Stimulated activated CD4-positive, alpha-beta T cell treated with anti-CD3 and anti-CD28 coated beads, TNF-alpha, amount 100 ng/mL, for 1 hour (primary cell): ENCODE measurements at places on chromosomes 12 and 14.

DNA sequence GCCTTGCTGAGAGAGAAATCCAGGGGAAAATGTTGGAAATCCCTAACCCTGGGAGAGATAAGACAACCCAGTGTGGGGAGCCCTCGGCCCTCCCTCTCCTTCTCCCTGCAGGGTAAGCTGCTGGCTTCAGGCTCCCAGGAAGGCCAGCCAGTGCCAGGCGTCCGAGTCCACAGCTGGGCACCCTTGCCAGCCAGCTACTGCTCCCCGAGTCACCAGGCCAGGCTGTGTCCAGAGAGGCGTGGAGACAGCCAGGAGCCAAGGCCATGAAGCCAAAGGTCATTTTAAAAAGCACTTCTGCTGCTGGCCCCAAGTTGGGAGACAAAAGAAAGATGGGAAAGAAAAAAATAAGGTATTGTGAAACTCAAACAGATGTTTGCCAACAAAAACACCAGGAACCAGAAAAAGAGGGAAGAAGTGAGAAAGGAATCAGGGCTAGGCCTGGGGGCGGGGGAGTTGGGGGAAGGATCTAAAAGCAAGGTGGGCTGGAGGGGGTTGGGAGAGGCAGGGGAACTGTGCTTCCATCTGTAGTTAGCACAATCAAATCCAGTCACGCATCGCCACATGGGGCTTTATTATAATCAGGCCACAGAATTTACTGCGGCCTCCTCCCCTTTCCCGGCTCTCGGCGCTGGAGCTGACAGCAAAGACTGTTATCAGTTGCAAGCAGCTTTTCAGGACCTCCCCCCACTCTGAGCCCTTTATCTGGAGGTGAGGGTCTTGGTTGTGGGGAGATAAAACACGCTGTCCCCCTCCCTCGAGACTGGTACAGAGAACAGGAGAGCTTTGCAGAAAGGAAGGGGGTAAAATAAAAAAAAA lies 33.5 kb downstream of the RBM19 start:
- DNase-seq: no peak

DNA sequence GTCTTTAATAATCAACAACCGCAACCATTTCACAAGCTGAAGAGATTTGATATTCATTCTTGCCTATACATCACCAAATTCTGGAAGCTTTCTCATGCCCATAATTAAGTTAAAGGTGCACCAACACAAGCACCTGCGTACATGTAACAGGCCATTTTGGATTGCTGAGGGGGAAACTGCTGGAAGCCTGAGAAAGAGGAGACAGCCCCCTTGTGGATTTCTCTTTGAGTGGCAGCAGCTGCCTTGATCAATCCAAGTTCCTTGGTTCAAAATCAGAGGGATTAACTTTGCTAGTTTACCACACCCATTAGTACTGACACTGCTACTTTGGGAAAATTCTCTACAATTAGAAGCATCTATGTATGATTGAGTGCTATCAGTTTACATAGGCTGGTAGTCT lies 321.1 kb downstream of the NOVA1 start:
- no peak for DNase-seq

DNA sequence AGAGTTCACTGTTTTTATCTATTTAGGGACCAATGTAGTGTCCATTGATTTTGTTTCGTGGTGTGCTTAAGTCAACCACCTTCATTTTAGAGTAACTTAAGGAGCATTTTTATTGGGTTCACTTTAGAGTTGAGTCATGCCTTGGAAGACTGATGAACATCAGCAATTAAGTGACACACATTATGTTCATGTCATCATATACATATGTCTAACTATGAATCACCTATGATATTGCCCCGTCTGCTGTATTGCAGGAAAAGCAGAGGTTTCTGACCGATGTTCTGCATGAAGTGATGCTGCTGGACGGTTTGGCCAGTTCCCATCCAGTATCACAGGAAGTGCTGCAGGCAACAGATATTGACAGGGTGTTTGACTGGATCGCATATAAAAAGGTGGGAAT lies 227.1 kb downstream of the TRHDE start:
- no peak for DNase-seq

DNA sequence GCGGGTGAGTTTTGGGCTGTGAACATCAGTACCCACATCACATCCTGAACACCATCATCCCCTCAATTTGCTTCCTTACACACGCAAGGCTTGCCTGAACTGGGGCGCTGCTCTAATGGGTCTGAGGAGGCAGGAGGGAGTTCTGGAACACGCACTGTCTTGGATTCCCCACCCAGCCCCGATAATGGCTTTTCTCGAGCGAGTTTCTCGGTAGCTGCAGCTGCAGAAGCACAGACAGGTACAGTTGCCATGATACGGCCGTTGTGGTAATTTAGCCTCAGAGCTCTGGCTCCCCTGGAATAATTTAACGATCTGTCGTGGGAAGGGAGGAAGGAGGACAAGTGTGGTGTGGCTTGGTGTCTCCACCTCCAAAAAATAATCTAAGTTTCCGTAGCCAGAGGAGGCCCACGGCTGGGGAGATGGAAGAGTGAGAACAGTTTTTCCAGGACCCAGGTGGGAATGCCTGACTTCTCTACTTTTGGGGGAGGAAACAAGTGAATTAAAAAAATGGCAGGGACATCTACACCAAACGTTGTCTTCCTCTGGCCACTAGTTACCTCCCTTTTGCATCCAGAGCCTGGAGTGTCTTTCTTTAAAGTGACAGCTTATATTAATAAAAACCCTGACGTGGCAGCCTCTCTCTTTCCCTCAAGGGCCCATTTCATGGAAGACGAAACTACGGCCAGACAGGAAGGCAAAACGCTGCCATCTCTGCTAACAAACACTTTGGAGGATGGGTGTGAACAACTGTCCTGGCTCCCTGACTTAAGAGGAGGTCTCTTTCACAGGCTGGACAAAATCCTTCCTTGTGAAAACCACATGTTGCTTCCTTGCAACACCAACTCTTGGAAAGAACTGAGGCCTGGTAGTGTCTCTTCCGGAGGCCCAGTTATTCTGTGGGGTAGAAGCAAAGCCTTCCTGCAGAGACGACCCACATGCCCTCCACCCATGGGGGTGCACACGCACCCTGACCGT lies 84.8 kb downstream of the RBM19 start:
- DNase-seq: no peak

DNA sequence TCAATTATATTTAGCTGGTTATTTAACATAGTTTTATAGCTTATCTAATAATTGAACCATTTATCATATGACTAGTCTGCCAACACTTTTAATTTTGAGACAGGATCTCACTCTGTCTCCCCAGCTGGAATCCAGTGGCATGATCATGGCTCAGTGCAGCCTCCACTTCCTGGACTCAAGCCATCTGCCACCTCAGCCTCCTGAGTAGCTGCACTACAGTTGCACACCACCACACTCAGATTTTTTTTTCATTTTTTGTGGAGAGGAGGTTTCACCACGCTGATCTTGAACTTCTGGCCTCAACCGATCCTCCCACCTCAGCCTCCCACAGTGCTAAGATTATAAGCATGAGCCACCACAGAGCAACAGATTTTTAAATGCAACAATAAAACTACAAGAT lies 151.4 kb upstream of the MDGA2 start:
- DNase-seq: no peak

DNA sequence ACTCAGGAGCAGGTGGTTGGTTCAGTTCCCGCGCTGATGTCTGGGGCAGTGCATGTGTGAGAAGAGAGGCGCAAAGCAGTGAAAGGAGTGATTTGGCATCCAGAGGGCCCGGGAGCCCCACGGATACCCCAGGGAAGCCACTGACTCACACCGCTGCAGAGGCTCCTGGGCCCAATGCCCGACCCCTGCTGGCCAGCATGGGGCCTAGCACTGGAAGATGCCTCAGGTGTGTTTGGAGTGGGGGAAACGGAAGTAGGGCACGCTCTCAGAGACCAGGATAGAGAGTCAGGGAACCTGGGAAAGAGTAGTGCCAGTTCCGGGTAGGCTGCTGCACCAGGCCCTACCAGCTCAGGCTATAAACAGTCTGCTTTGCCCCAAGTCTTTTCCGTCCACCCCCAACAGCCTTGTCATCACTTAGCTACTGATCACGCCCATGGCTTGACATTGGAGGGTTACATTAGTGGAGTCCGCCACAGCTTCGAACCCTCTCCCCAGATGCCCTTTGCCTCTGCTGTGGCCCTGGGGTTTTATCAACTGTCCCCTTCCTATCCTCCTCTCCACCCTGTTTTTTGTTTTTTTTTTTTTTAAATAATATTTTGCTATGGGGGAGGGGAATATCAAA lies 9.5 kb upstream of the CSAD start:
- no peak for DNase-seq

GRCh38 chr12:120759591-120760348 lies 34.1 kb downstream of the ACADS start:
- DNase-seq: no peak

GRCh38 chr12:82596483-82596882 lies 90.2 kb upstream of the TMTC2 start:
- DNase-seq: no peak

- no peak for DNase-seq
These were observed 2.9 kb downstream of the RAD52 start for GRCh38 chr12:946631-947030.

GRCh38 chr12:2083008-2083407 lies 30.2 kb downstream of the CACNA1C start:
- DNase-seq: no peak

GRCh38 chr12:109997393-109997792 lies 1.2 kb upstream of the GIT2 start:
- DNase-seq: no peak

DNA sequence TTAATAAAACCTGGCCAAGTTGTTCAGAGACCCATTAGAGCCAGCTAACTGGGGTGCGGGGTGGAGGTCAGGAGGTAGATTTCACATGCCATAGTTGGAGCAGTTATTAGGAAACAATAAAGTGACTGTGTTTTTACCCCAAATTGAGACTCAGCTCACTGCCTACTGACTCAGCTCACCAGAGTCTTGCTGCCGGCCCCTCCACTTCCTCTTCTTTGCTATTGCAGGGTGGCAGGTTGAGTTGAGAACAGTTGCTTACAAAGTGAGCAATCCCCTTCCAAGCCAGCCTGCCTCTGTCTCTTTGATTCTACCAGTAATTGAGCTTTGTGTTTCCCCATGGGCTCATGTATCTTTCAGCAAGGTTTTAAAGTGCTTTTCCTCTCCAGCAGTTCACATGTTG lies 12.9 kb downstream of the ST8SIA1 start:
- DNase-seq: no peak

- no peak for DNase-seq
These were observed 37.9 kb downstream of the DLK1 start for GRCh38 chr14:100764471-100765115.

DNA sequence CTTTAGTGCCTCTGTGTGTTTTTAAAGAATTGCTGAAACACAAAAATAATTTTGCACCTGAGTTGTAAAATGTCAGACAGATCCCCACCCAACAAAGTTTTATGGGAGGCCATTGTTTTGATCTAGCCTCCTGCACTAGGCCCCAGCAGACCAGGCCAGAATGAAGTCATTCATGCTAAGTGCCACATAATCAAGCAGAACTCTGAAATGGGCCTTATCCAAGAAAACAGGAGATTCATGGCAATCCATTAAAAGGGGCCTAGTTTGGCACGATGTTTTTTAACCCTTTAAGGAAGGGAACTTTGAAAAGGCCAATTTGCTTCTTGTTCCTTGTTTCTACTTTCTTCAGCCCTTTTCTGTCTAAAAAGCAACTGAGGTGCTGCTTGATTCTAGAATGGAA lies 260.9 kb downstream of the ITPR2 start:
- DNase-seq: no peak

DNA sequence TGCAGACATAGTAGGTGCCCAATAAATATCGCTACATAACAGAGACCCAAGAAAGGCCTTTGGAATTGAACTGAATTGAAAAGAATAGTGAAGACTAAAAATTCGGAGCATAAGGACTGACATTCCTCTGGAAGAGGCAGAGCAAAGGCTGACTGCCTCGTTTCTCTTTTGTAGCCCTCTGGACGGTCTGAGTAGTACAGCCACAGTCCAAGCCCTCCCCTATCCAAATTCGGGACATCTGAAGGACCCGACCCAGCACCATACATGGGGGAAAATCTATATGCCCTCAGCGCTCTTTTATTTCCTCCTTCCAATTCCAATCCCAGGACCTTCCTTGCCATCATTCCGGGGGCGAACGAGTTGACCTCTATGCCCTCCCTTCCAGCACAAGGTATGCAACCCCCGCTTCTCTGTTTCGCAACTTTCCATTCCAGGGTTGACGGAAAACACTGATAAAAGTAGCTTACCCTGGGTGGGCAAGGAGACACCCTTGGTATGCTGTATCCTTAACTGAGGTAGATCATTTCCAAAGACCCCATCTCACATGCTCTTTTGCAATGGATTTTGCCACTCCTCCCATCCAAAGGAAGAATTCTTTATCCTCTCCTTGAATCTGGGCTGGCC lies 127.4 kb upstream of the MAP1LC3B2 start:
- no peak for DNase-seq

DNA sequence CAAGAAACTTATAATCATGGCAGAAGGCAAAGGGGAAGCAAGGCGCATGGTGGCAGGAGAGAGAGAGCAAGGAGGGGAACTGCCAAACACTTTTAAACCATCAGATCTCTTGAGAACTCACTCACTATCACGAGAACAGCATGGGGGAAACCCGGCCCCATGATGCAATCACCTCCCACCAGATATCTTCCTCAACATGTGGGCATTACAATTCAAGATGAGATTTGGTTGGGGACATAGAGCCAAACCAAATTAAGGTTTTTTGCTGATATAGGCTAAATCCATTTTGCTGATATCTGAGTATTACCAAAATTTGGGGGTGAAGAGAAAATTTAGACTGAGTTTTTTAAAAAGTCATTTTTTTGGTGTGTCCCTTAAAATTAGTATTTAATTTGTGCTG lies 54.9 kb upstream of the TMX1 start:
- no peak for DNase-seq

GRCh38 chr14:74548881-74549280 lies 55.3 kb downstream of the ISCA2 start:
- no peak for DNase-seq

DNA sequence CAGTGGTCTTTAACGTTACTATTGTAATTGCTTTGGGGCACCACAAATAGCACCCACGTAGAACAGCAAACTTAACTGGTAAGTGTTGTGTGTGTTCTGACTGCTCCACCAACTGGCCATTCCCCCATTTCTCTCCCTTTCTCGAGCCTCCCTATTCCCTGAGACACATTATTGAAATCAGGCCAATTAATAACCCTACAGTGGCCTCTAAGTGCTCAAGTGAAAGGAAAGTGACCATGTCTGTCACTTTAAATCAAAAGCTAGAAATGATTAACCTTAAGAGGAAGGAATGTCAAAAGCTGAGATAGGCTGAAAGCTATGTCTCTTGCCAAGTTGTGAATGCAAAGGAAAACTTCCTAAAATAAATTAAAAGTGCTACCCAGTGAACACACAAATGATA lies 22.3 kb downstream of the PPP1R13B start:
- no peak for DNase-seq

- no peak for DNase-seq
These were observed 31.5 kb upstream of the SRP54 start for GRCh38 chr14:34951286-34951685.

- no peak for DNase-seq
These were observed 197.2 kb downstream of the CHST11 start for GRCh38 chr12:104653730-104654664.

DNA sequence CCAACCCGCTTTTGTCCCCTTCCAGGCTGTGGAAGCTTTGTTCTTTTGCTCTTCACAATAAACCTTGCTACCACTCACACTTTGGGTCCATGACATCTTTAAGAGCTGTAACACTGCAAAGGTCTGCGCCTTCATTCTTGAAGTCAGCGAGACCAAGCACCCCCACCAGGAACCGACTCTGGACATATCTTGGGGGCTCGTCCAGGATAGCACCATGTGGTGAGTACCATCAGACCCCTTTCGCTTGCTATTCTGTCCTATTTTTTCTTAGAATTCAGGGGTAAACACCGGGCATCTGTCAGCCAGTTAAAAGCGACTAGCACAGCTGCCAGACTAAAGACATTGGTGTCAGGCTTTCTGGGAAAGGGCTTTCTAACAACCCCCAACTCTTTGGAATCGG lies 137.6 kb upstream of the PPFIA2 start:
- DNase-seq: no peak
